Kasumi-1 (cell line): ENCODE measurements at places on chromosomes 12 and 14.

DNA sequence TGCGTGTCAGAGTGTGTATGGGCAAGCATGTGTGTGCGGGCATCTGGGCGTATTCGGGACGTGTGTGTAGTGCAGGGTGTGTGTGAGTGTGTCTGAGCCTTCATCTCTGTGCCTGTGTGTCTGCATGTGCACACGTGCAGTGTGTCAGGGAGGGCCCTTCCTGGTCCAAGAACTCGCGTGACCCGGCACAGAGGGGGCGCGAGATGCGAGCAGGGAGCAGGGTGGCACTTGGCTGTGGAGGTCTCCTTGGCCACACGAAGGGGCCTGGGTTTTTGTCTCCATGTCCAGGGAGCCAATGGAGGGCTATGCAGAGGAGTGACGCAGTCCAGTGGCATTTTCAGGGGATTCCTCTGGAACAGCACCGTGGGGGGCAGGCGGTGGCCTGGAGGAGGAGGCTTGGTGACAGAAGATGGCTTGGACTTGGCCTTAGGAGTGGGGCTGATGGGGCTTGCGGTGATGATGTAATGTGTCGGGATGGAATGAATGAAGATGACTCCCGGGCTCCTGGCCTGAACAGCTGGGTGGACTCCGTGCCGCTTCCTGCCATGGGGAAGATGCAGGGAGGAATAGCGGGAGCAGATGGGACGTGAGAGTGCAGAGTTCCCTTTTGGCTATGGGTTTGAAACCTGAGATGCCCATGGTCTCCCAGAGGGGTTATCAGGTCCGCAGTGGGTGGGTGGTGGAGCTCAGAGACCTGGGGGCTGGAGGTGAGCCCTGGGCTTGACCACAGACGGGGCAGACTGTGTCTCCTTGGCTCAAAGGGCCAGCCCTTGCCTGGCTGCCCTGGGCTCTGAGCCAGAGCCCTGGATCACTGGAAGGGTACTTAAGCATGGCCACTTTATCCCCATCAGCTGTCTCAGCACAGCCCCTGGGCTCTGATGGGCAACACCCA lies 208.3 kb downstream of the PHETA1 start:
- DNase-seq, result no peak

GRCh38 chr14:103745424-103745823 lies 29.8 kb downstream of the ZFYVE21 start:
- DNase-seq, result no peak

DNA sequence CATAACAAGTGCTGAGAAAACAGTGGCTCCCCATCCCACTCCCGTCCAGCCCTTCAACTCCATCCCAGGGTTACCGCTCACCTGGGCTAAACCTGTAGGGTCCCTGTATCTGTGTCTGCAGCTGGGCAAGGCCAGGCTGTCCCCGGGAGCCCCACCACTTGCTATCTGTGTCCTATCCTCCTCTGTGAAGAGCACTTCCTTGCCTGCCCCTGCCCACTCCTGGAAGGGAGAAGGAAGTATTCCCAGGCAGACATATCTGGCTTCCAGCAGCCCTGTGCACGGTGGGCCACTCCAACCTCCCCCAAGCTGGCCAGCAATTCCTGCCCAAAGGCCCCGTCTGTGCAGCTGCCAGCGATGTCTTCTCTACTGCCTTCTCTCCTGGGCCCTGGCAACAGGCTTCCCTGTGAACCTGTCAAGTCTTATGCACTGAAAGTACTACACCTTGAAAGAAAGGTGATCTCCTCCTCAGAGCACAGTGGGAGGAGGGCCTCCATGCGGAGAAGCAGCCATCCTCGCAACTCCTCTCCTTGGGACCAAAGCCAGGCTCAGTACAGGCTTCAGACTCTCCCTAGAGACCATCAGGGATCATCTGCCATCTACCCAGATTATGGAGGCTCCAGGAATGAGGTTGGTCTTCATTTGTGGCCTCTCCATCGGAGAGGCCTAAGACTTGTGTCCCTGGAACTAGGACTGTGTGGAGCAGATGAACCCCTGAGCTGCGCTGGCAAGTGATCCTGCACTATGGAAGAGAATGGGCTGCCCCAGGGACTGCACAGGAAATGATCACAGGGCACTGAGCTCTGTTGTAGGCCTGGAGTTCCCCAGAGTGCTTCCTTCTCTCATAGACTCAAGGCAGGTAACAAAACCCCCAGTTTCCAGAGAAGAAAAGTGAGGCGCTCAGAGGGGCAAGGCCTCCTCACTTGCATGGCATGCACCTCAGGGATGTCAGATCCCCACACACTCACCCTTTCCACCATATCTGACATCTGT lies 663.6 kb downstream of the BCL11B start:
- no peak for DNase-seq

DNA sequence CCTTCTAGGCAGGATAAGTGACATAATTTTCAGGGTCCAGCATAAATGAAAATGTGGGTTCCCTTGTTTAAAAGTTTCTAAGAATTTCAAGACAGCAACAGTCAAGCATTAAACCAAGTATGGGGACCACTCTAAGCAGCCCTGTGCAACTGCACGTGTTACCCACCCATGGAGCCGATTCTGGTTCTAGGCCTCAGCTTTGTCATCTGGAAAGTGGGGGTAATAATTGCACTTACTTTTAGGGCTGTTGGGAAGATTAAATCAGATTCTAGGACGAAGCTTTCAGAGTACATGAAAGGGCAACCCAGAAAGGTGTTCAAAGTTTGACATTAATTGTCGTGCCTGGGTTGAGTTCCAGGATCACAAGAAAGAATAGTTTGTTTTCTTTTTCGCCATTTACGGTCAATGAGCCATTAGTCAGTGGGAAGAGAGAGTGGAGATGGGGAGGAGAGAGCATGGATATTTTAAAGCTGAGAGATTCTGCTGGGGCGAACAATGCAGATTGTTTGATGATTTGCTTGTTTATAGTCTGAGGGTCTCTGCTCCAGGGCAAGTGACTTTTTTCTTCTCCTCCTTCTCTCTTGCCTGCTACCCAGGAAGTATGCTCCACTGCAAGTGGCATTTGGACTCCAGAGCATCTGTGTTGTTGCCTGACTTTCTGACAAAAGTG lies 10.7 kb upstream of the PPFIBP1 start:
- DNase-seq, result no peak

GRCh38 chr12:12267742-12268200 lies 927 bp upstream of the LRP6 start:
- no peak for DNase-seq

DNA sequence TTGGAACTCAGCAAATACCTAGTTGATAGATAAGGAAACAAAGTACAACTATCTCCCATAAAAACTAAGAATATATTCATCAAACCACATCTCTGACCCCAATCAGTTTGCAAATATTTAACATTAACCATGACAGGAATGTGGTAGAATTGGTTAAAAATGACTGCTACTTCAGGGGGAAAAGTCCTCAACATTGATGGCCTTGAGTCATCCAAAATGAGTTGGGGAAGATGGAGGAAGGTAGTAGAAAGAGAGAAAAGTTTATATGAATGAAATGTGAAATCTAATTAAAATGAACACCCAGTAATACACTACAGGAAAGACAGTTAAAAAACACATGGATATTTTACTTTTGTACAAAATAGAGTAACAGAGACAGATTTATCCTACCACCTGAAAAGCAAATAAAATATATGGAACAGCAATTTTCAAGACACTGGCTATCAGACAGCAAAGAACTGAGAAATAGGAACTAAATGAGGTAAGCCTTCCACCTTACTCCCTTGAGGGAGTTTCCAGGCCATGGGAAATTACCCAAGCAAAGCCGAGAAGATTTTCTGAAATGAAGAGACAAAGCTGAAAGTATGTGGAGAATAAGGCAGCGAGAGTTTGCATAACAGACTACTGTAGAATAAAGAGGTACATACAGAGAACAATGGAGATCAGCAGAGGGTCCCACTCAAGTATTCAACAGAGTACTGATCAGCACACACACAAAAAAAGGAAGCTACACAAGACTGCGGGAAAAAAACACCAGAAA lies 49.6 kb downstream of the TC2N start:
- no peak for DNase-seq

GRCh38 chr14:105161964-105162668 lies 6.5 kb downstream of the JAG2 start:
- no peak for DNase-seq

DNA sequence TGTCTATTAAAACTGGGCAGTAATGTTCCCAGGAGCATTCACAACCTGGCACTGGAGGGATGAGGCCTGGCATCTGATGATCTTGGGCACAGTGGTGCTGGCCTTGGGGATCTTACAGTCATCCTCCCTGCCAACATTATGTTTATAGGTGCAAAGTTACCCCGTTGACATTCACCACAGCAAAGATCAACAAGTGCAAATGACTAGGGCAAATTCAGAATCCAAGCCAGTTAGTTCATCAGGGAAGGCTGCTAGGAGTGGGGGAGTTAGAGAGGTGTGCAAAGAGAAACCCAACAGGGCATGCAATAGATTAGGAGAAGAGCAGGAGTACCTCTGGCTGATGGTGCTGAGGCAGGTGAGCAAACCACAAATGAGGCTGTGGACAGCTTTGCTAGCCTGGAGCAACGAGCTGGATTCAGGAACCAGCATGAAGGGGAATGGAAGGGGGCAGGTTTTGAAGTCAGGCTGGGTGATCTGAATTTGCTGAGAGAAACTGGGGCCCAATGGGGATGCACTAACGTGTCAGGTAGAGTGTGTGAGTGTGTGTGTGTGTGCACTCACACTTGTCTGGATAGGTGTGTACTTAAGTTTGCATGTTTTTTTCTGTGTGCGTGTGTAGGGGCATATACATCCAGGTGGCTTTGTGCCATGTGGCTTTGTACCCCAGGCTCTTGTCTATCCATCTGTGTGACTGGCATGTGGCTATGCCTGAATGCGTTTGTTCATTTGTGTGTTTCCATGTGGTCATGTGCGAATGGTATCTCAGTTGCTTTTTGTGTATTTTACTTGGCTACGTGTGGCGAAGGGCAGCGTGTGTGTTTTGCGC lies 1.6 kb downstream of the CISTR start:
- no peak for DNase-seq

- DNase-seq, result no peak
Measured at GRCh38 chr14:68016255-68016914, 196.8 kb downstream of the RAD51B start.

DNA sequence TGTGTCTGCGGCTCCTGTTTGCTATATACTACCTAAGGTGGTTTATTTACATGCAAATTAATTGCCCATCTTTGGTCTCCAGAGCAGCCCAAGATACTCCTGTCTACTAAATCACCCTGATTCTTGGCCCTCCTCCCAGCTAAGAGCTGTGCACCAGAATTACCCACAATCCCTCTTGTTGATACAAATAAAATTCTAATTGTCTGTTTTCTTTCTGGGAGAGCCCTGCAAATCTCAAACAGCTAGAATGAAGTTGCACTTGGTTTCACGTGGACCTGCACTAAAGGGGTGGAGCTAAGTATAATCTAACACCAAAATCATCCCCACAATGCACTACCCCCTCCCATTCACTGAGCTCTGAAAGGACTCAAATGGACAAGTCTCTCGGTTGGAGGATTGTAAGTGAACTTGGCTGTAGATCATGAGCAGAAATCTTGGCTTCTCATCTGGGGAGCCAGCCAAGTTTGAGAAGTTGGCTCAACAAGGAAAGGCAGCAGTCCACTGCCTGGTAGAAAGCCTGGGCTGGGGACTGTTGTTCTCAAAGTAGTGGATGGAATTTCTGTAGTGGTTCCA lies 6.6 kb downstream of the MAX start:
- no peak for DNase-seq
